ENCODE measurements at places on chromosomes 4 and X.

DNA sequence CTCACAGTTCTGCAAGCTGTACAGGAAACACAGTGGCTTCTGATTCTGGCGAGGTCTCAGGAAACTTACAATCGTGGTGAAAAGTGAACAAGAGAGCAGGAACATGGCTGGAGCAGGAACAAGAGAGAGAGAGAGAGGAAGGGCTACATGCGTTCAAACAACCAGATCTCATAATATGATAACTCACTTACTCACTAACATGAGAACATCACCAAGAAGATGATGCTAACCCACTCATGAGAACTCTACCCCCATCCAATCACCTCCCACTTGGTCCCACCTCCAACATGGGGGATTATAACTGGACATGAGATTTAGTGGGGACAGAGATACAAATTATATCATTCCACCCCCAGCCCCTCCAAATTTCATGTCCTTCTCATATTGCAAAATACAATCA is 9.8 kb upstream of the TLR1 start:
- no peak for DNase-seq

DNA sequence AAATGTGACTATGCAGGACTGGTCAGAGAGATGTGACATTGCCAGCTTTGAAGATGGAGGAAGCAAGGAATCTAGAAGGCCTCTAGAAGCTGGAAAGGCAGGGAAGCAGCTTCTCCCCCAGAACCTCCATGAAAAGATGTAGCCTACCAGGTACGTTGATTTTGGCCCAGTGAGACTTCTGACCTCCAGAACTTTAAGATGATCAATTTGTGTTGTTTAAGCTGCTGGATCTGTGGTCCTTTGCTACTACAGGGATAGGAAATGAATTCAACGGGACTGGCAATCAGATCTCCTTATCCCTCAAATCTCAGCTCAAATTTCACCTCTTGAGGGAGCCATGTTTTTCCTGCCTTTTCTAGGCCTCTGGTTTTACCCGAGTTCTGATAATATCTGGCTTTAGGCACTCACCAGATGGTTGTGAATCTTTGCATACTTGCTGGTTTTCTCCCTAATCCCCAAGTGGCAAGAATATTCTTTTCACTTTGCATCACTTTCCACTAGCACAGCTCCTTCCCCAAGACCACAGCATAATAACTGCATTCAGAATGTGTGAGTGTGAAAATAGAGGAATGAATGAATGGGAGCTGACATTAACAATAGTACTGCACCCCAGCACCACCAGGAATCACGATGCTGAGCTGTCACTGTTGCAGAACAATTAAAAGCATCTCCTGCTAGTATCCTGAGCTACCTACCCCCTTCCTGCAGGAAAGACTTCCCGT is 25.5 kb upstream of the TMSB4X start:
- DNase-seq = peak; percentile 46

DNA sequence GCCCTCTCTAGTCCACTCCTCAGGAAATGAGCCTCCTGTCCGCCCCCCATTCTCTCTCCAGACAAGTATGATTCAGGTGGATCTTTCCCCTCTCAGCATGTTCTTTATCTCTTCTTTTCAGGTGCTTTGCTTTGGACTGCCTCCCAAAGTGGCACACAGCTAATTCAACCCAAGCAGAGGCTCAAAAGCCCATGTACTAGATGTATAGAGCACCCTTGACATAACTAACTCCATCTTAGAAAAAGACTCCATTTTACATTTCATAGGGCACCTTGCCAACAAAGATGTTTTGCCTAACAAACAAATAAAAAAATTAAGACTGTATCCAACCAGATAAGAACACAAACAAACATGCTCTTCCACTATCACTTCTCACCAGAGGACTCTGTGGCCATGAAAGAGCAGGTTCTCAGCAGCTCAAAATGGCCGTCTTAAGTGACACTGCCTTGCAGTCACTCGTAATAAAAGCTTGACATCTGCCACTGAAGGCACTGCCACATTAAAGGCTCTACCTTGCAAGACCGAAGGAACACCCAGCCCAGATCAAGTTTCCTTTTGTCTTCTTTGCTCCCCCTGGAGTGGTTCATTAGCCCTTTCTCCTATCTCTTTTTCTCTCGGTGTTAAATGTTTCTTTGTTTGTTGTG is 84.9 kb upstream of the TAB3 start:
- no peak for DNase-seq

DNA sequence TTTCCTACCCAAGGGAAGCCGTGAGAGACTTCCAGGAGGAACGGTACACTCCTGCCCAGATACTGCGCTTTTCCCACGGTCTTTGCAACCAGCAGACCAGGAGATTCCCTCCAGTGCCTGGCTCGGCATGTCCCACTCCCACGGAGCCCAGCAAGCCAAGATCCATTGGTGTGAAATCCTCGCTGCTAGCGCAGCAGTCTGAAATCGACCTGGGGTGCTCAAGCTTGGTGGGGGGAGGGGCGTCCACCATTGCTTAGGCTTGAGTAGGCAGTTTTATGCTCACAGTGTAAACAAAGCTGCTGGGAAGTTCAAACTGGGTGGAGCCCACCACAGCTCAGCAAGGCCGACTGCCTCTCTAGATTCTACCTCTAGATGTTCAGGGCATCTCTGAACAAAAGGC is 284.8 kb upstream of the FGF13 start:
- DNase-seq = no peak

- no peak for DNase-seq
Observed at GRCh38 chr4:102537269-102537668, 36.1 kb downstream of the NFKB1 start.

DNA sequence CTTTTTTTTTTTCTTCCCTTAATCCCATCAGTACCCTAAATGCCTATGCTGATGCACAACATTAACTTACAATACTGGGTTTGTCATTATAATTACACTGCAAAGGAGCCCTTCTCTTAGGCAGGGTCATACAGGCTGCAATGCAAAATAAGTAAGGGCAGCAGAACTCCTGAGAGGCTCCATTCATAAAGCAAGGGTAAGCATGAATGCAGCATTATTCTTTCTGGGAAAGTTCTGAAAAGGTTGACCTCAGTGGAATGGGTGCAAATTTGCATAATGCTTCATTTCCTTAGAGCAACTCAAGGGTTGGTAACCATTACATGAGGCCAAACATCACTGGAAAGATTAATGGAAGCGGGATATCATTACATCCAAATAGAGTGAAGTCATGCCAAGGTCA is 789.2 kb downstream of the KLHL13 start:
- DNase-seq = no peak

- no peak for DNase-seq
Observed at GRCh38 chrX:115616943-115617563, 56.1 kb downstream of the PLS3 start.

GRCh38 chr4:153440475-153440874 is 25.7 kb upstream of the TMEM131L start:
- no peak for DNase-seq

DNA sequence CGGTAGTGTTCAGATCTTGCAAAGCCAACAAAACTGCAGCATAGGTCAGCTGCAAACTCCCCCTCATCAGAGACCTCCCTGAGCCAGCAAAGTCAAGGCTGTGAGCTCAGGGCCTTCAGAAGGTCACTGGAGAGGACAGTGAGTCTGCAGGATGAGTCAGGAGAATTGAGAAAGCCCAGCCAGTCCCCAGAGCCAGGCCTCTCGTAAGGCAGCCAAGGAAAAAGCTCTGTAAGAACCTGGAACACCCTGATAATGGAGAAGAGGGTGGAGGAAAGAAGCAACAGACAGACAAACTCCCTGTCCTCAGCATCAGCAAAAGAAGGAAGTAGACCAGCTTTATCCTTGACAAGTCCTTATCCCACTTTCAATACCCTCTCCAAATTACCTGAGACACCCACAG is 33.0 kb downstream of the GRIA3 start:
- DNase-seq = no peak

All from amniotic stem cell (primary cell).